ENCODE measurements at places on chromosomes 5 and 9.

DNA sequence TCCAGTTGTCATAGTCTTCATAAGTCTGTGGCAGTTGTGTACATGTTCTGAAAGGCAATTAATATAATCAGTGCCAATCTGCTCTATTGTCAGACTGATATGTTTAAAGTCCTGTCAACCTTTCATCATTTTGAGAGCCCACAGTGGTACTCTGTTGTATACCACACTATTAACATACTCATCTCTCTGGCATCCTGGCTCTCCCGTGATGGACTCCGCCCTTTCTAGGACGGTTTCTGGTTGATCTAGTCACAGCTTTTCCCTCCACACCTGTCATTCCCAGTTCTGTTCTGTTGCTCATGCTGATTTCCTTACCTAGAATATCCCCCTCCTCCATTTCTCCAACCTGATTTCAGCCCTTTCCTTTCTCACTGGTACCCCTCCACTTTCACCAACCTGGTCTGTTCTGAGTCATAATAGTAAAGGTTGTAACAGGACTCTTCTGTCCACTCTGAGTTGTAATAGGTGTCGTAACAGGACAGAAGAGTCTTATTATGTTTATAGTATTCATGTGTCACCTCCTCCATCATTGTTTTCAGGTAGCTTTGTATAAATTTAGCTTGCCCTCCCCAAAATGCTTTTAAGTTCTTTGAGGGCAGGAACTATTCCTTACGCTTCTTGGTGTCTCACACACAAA lies 4.1 kb downstream of the PTCD2 start:
- DNase-seq = no peak

DNA sequence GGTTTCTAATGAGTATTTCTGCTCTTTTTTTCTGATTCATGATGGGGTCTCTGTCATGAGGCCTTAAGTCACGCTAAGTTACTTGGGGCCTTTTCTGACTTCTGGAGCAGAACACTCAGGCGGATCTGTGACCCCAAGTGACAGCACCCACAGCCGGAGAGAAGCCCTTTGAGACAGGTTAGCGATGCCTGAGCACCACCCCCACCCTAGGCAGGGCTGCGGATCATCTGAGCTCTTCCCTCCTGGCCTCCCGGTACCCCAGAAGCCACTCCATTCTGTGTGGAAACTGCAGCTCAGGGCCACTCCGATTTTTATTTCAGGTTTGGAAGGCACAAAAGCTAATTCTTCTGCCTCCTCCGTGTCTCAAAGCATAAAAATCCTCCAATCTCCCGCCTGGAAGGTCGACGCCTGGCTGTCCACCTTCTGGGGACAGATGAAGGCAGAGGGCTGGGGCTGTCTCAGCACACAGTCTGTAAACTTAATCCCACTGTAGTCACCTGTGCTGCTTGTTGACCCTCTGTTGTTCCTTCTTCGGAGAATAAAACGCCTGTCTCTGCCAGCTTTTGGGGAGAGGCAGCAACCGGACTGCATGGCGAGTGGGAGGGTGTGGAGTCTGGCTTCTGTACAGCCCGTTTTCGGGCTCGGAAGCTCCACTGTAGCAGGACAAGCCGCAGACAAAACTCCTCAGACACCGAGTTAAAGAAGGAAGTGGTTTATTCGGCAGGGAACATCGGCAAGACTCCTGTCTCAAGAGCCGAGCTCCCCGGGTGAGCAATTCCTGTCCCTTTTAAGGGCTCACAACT lies 88.8 kb downstream of the SPRY4 start:
- DNase-seq = no peak

DNA sequence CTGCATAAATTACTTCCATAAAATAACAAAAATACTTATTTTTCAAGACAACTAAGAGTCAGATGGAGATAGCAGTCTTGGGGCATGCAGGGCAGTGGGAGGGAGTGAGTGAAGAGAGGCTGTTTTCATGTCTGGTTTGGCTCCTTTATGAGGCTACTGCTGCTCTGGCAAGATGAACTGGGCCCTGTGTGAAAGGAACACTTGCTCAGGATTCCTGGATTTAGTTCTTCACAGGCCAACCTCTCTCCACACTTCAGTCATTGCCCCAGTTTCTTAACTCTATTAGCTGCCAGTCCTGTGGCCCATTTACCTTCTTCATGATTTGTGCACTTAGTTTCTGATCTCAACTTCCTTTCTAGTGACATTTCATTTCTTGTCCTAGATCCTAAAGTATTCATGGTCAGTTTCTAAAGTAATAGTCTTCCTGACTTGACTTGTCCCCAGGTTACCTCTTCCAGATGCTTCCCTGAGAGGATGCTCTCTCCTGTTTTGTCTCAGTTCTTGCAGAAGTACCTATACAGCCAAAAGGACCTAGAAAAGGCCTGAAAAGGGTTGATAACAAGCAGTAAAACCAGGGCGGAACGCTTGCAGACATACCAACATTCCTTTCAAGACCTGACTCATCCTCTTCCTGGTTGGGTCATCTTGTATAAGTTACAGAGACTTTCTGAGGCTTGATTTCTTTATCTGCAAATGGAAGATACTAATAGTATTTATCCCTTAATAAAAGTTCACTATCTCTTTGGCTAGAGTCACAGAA lies 77.0 kb upstream of the ZFAND5 start:
- peak; percentile 85 for DNase-seq

GRCh38 chr5:132497488-132497997 lies 7.0 kb upstream of the IRF1 start:
- peak; percentile 96 for DNase-seq

- no peak for DNase-seq
Measured at GRCh38 chr5:2695200-2695891, 56.1 kb downstream of the IRX2 start.

- DNase-seq = peak; percentile 71
Measured at GRCh38 chr5:12242950-12243888, 339.0 kb upstream of the CTNND2 start.

GRCh38 chr9:8543219-8543618 lies 743.6 kb upstream of the DMAC1 start:
- DNase-seq = no peak

DNA sequence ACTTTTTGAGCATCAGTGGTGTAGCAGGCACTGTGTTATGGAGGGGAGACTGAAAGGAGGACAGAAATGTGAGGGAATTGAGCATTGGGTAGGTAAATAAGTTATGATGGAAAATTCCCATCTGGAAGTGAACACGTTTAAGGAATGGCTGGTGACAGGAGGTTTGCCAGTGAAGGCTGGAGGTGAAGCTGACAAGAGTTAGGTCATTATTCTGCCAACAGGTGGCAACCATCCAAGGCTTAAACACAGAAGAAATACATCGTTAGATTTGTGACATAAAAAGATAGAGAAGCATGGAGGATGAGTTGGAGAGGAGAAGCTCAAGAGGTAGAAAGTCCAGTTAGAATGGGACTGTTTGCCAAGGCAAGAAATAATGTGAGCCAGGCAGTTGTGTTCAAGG lies 455.3 kb upstream of the SGCD start:
- no peak for DNase-seq

GRCh38 chr5:141969783-141970771 lies 1.2 kb downstream of the RNF14 start:
- DNase-seq = peak; percentile 25

GRCh38 chr5:169650701-169651331 lies 13.7 kb downstream of the DOCK2 start:
- DNase-seq = peak; percentile 76

DNA sequence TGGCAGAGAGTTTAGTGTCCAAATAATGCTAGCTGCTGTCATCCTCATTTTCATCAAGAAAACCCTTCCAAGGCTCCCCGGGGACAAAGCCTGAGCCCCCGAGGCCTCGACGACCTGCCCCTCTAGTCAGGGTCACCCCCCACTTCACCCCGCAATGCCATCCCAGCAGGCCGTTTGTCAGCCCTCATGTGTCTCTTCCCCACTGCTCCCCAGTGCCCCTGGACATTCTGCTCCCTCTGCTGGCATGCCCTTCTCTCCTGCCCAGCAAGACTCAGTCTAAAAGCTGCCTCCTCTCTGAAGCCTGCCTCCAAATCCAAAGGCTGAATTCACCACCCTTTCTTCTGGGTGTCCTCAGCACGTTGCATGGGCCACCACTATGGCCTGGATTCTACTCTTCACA lies 59.3 kb downstream of the PAX5 start:
- DNase-seq = no peak

- no peak for DNase-seq
Measured at GRCh38 chr5:6279607-6280006, 98.7 kb downstream of the MED10 start.

DNA sequence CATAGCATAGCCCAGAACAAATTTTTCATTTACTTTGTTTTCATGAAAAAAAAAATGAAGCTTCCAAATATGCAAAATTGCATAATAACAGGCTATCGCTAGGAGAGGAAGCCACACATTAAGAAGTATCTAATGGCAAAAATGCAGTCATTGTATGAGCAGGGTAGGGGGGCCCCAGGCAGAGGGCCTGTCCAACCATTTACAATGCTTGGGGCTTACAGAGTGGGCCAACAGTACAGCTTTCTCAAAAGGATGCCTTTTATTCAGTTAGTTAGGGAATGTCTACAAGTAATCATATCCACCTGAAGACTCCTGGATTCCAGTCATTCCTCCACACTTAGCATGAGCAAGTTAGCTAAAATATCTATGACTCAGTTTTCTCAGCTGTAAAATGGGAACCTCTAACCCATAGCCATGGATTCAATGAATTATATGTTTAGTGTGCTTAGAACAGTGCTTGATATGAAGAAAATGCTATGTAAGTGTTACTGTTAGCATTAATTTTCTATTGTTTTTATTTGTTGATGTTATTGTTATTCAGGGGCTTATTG lies 117.7 kb downstream of the GAS1 start:
- DNase-seq = no peak

DNA sequence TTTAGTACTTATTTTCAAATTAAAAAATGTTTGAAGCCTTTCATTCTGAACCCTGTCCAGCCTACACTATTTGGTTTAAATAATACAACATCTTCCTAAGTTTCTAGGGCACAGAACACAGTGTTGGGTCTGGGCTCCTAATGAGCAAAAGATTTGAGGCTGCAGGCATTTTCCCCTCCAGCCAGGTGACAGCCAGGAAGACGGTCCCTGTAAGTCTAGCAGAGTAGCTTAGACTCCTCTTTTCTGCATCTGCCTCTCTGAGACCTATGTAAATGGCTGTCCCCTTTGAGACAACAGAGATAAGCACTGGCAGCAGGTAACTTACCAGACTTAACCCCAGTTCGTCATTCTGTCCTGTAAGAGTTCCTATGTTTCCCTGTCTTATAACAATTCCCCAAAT lies 141.8 kb downstream of the CDC42SE2 start:
- DNase-seq = no peak

- no peak for DNase-seq
Measured at GRCh38 chr5:181052672-181053487, 12.8 kb downstream of the BTNL9 start.

- peak; percentile 20 for DNase-seq
Measured at GRCh38 chr9:78273761-78274160, 23.2 kb upstream of the PSAT1 start.

DNA sequence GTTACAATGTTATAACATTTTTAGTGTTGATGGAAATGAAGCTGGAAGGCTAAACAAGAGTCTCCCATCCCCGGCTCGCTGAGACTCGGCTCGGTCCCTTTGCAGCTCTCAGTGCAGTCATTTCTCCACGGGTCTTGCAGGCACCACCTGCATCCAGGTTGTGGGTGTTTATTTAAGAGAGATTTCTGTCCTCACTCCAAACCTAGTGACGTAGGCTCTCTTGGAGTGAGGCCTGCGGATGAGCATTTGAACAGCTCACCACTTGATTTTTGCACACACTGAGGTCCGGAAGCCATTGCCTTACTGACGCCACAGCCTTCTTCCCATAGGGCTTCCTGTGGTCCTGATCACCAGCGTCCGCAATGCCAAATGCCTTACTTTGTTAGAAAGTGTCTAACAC lies 197.7 kb upstream of the OTULINL start:
- DNase-seq = no peak

DNA sequence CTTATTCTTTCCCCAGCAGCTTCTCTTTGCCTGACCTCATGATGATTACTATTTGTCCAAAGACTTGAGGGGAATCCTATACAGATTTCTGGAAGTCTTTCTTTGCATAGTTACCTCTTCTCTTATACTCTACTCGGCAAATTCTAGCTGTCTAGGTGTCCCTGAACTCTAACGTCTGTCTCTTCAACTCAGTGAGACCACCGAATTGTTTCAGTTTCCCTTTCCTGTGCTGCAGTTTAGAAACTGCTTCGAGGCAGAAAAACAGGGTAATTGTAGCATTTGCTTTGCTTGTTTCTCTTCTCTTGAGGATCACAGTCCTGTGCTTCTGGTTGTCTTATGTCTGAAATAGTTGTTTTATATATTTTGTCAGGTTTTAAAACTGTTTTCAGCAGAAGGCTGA lies 14.8 kb downstream of the LVRN start:
- DNase-seq = no peak

- DNase-seq = no peak
Measured at GRCh38 chr5:71939452-71940230, 167.6 kb upstream of the MAP1B start.

DNA sequence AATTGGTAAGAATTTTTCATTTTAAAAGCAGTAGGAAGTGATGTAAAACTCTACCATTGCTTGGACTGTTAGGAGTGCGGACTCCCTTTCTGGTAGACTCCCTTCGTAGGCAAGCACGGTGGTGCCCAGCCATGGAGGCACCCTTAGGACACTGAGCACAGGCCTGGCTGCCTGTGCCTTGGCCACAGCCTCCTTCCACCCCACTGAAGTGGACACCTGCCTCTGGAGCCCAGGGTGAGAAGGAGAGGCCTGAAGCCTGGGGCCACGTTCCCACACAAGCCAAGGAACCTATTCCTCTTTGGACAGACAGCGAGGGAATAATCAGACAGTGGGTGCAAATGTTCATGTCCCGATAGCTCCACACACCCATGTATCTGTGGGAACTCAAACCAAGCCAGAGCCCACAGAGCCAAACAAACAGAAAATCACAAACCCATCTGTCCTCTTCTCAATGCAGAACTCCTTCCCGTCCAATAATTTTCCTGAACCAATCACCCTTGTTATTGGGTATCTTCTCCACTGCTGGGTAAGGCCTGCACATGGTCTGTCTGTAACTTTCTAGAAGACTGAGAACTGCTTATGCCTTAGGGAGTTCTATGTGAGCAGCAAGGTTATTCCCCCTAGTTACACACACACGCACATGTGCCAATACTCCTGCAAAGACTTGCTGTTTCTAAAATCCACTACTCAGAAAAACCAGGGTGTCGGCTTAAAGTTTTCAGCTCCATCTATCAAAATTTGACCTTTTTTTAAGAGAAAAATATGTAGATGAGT lies 45.2 kb downstream of the UBE2QL1 start:
- DNase-seq = no peak

GRCh38 chr5:16889203-16889971 lies 46.7 kb downstream of the MYO10 start:
- peak; percentile 66 for DNase-seq

DNA sequence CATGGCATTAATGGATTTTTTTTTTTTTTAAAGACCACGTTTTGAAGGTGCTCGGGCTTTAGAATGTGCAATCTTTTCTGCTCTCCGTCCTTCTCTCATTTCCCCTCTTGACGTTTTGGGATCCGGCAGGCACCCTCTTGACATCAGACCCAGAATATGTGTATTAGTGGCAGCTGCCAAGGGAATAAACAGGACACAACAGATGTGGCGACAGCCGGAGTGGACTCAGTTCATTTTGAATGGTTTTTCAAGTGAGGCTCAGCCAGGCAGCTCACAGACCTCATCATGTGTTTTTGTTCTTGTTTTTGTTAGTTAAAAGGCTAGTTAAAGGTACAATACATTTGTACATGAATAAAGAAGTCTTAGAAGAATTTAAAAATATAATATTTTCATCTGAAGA lies 365.0 kb upstream of the SEMA6A start:
- no peak for DNase-seq

GRCh38 chr5:86977190-86977589 lies 290.5 kb upstream of the RASA1 start:
- peak; percentile 53 for DNase-seq

All from HCEC 1CT (cell line).